ENCODE measurements at places on chromosomes 3 and 15. TPM values are rescaled to one million over a fixed set of nuclear protein-coding genes. Genes with fewer than 3 reads are reported as not detected.

DNA sequence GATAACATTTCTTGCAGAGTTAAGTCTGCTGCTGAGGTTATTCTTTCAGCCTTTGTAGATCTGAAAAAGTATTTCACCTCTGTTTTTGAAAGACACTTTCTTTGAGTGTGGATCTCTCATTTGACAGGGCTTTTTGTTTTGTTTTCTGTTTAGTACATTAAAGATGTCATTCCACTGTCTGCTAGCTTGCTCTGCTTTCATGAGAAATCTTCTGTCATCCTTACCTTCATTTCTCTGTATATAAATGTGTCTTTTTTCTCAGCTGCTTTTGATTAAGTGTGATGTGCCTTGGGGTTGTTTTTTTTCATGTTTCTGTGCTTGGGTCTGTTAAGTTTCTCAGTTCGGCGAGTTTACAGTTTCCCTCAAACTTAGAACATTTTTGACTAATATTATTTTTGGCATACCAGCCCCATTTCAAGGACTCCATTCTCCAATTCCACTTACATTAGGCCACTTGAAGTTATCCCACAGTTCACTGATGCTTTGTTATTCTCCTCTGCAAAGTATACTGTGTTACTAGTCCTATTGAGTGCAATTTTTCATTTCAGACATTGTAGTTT is 43.9 kb upstream of the CA12 start:
- DNase-seq: no peak

GRCh38 chr3:14288833-14289451 is 110.3 kb downstream of the LSM3 start:
- no peak for DNase-seq

DNA sequence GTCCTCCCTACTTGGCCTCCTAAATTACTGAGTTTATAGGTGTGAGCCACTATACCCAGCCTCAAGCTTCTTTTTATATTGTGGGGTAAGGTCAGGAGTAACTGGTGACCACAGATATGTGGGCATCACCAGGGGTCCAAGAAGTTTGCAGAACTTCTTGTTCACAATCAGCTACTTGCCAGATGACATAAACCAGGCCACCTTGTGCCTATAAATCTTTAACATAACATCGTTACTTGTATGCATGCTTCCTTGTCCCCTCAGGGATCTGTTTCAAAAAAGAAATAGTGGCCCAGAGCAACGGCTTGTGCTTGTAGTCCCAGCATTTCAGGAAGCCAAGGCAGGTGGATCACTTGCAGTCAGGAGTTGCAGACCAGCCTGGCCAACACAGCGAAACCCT is 115.1 kb upstream of the FAM174B start:
- DNase-seq: no peak

The KLHL6 gene
- 1.6 TPM for polyA plus RNA-seq

The MYZAP gene
- 2.7 TPM for polyA plus RNA-seq

- no peak for DNase-seq
These were observed 189.1 kb upstream of the CADPS start for GRCh38 chr3:63064209-63064755.

The LMCD1 gene
- polyA plus RNA-seq: 186 TPM

The GATA2 gene
- 3.6 TPM for polyA plus RNA-seq
